ENCODE measurements at places on chromosomes 4 and X.

GRCh38 chrX:120672389-120672788 is 42.5 kb upstream of the C1GALT1C1 start:
- peak; percentile 87 for DNase-seq

GRCh38 chr4:33262824-33263223 is 2542.7 kb downstream of the PCDH7 start:
- DNase-seq = peak; percentile 7

- peak; percentile 38 for DNase-seq
Observed at GRCh38 chr4:173488656-173489055, 41.4 kb downstream of the HAND2 start.

DNA sequence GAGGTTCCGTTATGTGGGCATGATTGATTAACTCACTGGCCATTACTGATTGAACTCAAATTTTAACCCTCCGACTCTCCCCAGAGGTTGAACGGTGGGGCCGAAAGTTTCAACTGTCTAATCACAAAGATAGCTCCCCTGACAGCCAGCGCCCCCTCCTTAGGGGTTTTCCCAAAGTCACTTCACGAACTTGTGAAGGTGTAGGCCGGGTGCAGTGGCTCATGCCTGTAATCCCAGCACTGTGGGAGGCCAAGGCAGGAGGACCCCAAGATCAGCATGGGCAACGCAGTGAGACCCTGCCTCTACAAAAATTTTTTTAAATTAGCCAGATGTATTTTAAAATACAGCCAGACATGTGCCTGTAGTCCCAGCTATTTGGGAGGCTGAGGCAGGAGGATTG is 39.8 kb upstream of the RBM47 start:
- DNase-seq = no peak

- DNase-seq = peak; percentile 97
Observed at GRCh38 chr4:16860516-16860915, 37.9 kb downstream of the LDB2 start.

- no peak for DNase-seq
Observed at GRCh38 chrX:128931071-128931470, 592.2 kb downstream of the SMARCA1 start.

GRCh38 chr4:164060456-164060855 is 566.0 kb downstream of the TMA16 start:
- DNase-seq = no peak
